ENCODE measurements at places on chromosomes 16 and 17.

DNA sequence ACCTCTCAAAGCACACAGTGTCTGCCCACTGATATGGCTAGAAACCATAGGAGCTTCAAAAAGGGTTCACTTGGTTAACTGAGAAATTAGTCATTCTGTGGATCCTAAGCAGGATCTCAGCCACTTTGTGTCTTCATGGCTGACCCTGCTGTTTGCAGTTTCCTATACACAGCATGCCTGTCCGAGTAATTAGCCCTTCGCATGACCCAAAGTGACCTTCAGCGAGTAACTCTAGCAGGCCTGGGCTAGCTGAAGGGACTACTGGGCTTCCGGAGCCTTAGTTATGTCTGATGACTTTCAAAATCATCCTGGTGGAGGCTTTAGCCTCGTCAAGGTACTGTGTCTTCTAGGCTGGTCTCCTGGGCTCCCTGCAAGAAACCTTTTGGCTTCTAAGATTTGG lies 28.9 kb upstream of the FBXW10B start:
- no peak for DNase-seq

DNA sequence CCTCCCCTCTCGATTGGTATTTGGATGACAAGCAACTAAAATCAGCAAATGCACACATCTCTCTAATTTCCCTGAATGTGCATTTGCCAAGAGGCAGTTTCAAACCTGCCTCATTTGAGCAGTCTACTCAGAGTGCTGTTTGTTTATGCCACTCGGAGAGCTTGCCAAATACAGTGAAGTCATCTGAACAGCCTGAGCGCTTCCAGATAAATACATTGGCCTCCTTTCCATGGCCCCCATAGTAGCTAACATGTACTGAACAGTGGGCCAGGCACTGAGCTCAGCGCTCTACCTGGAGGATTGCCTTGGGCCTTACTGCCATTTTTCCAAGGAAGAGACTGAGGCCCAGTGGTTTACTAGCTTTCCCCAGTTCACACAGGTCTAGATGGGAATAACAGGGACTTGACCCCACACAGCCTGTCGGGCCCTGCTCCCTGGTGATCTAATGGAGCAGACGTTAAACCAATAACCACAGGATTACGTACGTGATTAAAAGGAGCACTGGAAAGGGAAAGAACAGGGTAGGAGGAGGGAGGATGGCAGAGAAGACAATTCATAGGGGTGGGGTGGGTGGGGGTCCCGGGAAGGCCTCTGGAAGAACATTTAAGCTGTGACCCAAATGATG lies 18.7 kb upstream of the ANKRD40CL start:
- DNase-seq: no peak

DNA sequence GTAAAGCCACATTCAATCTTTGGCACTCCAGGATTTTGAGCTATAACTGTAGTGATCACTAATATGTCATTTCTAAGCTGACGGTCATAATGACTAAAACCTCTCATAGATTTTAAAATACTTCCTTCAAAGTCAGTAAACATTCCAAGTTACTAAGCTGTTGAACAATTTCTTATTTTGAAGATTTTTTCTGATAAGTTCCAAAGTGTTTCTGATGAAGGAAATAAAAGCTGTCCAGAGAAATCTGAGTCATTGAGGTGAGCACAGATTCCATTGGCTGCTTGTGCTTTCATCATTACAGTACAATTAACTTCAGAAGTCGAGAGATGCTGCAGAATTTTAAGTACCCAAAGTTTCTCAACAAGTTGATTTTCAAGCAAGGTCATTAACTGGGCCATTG lies 23.9 kb downstream of the NLRC5 start:
- no peak for DNase-seq

GRCh38 chr16:86628614-86629013 lies 50.3 kb downstream of the FOXL1 start:
- DNase-seq: no peak

GRCh38 chr17:48290378-48290777 lies 139.6 kb downstream of the SKAP1 start:
- no peak for DNase-seq

GRCh38 chr16:4486126-4486893 lies 10.1 kb downstream of the HMOX2 start:
- no peak for DNase-seq

GRCh38 chr16:89047331-89048089 lies 46.1 kb upstream of the ACSF3 start:
- DNase-seq: peak; percentile 52

- no peak for DNase-seq
Measured at GRCh38 chr16:59596693-59597092, 862.6 kb upstream of the GOT2 start.

GRCh38 chr17:45705123-45706009 lies 78.8 kb upstream of the CRHR1 start:
- no peak for DNase-seq

- no peak for DNase-seq
Measured at GRCh38 chr16:78147911-78148401, 48.5 kb downstream of the WWOX start.
